ENCODE measurements at places on chromosomes 3 and 15.

DNA sequence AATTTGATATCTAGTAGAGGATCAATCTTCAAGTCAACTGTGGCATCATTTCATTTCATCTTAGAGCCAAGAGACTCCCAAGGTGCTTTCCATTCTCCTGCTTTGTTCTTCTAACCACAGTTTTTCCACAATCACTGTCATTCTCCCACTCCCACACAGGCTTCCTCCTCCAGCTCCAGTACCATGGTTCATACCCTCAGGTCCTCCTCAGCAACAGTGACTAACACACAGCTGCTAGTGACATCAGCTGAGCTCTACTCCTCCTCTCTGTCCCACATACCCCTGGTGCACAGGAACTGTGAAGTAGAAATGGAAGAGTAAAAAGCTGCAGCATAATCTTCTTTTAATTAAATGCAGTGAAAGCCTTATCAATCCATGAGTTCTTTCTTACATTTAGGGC is 200.2 kb upstream of the DPH6 start:
- no peak for DNase-seq

DNA sequence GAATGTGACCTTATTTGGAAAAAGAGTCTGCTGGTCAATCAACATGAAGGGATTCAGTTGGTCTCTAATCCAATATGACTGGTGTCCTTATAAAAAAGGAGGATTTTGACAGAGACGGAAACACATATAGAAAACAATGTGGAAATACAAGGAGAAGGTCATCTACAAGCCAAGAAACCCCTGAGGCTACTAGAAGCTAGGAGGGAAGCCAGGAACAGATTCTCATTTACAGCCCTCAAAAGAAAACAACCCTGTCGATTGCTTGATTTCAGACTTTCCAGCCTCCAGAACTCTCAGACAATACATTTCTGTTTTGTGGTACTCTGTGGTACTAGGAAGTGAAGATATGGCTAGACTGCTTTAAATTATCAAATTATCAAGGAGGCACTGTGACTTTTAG is 162.9 kb upstream of the IGF1R start:
- no peak for DNase-seq

GRCh38 chr3:114626751-114627150 is 332.9 kb downstream of the TIGIT start:
- DNase-seq: no peak

DNA sequence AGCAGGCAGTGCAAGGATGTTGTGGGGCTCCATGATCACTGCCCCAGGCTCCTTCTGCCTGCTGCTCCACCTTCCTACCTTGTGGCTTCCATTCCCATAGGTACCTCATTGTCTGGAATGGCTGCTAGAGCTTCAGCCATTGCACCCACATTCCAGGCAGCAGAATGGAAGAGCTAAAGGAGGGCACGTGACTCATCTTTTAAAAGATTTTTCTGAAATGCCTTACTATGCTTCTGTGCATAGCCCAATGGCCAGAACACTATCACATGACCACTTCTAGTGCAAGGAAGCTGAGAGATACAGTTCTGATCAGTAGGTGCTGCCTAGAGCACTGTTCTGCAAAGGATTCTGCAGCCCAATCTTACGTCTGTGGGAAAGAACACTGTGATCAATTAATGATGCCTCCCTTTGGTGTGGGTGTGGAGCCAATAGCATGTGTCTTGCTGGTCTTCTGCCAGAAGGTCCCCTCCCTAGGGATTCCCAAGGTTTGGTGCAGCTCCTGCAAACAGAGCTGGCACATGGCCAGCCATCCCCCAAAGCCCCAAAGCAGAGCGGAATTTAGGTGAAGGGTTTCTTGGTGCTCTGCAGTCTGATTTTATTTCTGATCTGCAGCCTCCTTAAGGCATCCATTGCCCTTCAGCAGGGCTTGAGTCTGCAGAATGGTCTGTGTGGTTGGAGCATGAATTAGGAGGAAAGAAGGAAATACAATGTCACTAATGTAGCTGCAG is 34.4 kb downstream of the SPSB4 start:
- no peak for DNase-seq

- DNase-seq: no peak
Observed at GRCh38 chr3:194766845-194767244, 81.2 kb downstream of the FAM43A start.

Data from activated naive CD4-positive, alpha-beta T cell treated with anti-CD3 and anti-CD28 coated beads, Interleukin-2, amount 50 U/mL, for 16 hours (primary cell).